Esophagus squamous epithelium (tissue), 5 donors: ENCODE measurements at places on chromosomes 1 and 21.

GRCh38 chr1:113140588-113141446, 67.8 kb downstream of the LRIG2 start:
- H3K27ac ChIP-seq = no peak overlapping the region
- peaks cover 19% of the 10 kb centered on the region for H3K4me1 ChIP-seq
- no peak for DNase-seq
- H3K27me3 ChIP-seq = no peaks in the 10 kb centered on the region
- no peak overlapping the region for H3K4me3 ChIP-seq
- no peaks in the 10 kb centered on the region for H3K36me3 ChIP-seq

DNA sequence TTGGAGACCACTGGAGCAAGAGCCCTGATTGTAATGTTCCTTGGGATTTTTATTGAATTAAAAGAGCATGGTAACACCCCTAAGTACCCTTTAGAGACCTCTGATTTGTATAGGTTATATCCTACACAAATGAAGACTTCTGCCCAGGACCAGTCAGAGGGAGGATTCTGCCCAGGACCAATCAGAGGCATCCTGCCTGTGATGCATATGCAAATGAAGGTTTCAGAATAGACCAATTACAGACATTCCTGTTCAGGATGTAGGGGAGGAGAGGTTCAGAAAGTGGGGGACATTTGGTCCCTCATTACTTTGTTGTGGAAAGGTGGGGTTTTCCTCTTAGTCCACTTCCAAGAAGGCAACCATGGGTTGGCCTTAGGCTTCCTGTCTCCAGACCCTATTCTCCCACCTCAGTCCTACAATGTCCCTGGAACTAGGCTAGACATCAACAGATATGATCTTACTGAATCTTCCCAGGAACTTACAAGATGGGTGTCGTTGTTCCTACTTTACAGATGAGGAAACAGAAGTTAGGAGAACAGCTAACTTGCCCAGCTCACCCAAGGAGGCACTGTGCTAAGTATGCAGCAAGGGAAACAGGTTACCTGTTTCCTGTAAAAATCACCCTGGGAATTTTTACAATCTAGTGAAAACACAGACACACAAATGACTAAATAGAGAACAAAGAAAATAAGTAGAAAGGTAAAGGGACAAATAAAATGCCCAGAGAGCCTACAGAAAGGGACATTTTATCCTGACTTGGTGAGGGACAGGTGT, 36.8 kb upstream of the SFPQ start:
- H3K4me1 ChIP-seq = no peaks in the 10 kb centered on the region
- H3K27me3 ChIP-seq = no peaks in the 10 kb centered on the region
- no peak overlapping the region for H3K27ac ChIP-seq

DNA sequence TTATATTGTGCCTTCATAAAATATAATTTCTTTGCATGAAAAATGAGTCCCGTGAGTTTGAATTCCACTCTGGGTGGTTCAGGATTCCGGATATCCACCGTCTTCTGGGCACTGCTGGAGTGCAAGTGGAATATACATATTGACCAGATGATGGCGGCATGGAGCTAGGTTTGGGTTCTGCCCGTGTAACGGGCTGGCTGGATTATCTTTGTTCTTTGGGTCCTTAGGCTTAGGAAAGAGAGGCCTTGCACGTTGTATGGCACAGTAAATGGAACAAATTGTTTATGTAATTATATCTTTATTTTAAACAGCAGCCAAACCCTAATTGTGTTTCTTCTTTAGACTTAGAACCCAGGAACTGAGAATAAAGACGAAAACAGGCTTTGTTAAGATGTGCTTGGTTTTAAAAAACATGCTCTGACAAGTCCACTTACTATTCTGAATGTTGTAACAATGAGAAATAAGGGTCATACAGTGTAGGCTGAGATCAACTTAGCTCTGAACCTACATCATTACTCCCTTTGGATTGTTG, 13.5 kb upstream of the ACBD6 start:
- H3K36me3 ChIP-seq = no peaks in the 10 kb centered on the region
- H3K4me3 ChIP-seq = no peak overlapping the region
- H3K27ac ChIP-seq = no peak overlapping the region
- H3K27me3 ChIP-seq = no peaks in the 10 kb centered on the region
- DNase-seq = no peak

GRCh38 chr1:206121269-206121668, 4.1 kb upstream of the AVPR1B start:
- no peak overlapping the region for H3K4me3 ChIP-seq
- no peak overlapping the region for H3K27ac ChIP-seq
- no peak for DNase-seq

DNA sequence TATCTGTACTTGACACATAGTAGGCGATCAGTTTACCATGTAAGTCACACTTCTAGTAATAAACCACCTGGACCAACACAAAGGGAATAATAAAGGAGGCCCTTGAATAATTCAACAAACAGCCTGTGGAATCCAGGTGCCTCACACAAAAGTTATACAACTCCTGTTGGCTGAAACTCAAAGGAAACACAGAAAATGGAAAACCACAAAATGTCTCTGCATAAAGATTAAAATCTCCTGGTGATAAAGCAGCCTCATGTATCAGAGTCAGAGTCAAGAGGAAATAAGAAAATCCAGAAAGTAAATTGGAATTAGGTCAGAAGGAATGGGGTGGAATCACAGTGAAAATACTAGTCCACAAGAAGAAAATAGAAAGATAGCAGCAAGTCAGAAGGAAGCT, 592.5 kb downstream of the NPHP4 start:
- no peaks in the 10 kb centered on the region for H3K36me3 ChIP-seq
- H3K27me3 ChIP-seq = no peaks in the 10 kb centered on the region
- DNase-seq = no peak
- H3K4me1 ChIP-seq = no peaks in the 10 kb centered on the region

- DNase-seq = no peak
- H3K4me1 ChIP-seq = no peaks in the 10 kb centered on the region
- H3K27ac ChIP-seq = peak overlapping the region; percentile 59
- no peaks in the 10 kb centered on the region for H3K27me3 ChIP-seq
- H3K4me3 ChIP-seq = no peak overlapping the region
- H3K36me3 ChIP-seq = peaks cover 14% of the 10 kb centered on the region
Measured at GRCh38 chr1:113912594-113913311, 7.6 kb downstream of the DCLRE1B start.

DNA sequence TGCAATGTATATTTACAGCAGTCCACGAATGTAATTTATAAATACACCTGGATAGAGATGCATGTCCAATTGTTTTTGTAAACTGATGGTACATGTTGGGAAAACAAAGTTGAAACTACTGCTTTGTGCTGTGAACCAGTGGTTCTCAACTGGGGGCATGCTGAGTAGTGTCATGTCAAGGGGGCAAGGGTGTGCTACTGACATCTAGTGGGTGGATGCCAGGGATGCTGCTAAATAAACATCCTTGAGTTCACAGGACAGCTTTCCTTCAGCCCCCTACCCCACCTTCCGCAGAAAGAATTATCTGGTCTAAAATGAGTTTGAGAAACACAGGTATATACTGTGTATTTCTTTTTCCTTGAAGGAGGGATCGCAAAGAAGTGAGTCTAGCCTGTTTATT, 95.9 kb downstream of the RASAL2 start:
- no peak for DNase-seq
- H3K27me3 ChIP-seq = no peaks in the 10 kb centered on the region
- no peaks in the 10 kb centered on the region for H3K4me1 ChIP-seq
- H3K4me3 ChIP-seq = no peak overlapping the region
- H3K36me3 ChIP-seq = no peaks in the 10 kb centered on the region

GRCh38 chr1:177355575-177355974, 184.8 kb downstream of the BRINP2 start:
- H3K36me3 ChIP-seq = no peaks in the 10 kb centered on the region
- H3K27me3 ChIP-seq = no peaks in the 10 kb centered on the region
- no peaks in the 10 kb centered on the region for H3K4me1 ChIP-seq
- no peak for DNase-seq
- no peak overlapping the region for H3K4me3 ChIP-seq
- no peak overlapping the region for H3K27ac ChIP-seq

GRCh38 chr1:107529511-107530149, 388.8 kb downstream of the NTNG1 start:
- no peak overlapping the region for H3K4me3 ChIP-seq
- no peak overlapping the region for H3K27ac ChIP-seq
- peaks cover 53% of the 10 kb centered on the region for H3K4me1 ChIP-seq

GRCh38 chr21:33039536-33039935, 13.8 kb downstream of the OLIG2 start:
- no peak overlapping the region for H3K27ac ChIP-seq
- no peak for DNase-seq
- no peaks in the 10 kb centered on the region for H3K36me3 ChIP-seq
- no peaks in the 10 kb centered on the region for H3K4me1 ChIP-seq
- no peak overlapping the region for H3K4me3 ChIP-seq
- H3K27me3 ChIP-seq = no peaks in the 10 kb centered on the region

DNA sequence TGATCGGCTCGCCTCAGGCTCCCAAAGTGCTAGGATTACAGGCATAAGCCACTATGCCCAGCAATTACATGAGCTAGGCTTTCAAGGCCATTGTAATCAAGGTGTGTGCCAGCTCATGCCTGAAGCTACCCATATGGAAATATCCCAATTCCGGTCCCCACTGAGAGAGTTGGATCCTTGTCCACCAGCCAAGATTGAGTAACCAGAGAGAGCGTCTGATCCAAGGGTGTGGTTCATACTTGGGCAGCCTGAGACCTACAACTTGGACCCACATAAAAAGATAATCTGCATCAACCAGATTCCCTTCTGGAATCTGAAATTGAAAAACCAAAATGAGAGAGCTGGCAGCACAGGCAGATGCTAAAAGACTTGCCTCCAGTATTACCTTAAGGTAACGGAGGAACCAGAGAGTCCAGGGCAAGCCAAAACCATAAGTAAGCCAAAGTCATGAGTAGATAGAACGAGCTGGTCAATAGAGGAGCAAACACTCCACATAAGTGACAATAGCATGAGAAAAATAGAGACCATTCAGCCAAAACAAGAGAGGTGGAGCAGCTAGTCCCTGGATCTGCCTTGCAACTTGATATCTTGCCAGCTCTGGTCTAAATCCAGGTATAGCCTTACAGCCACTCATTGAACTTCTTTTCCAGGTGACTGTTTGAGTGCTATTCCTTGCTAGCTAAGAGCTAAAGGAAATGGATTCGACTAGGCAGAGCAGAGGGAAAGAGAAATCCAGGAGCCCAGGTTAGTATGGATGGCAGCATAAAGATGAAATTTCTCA, 63.8 kb upstream of the ATP1A1 start:
- no peak overlapping the region for H3K4me3 ChIP-seq
- no peaks in the 10 kb centered on the region for H3K27me3 ChIP-seq
- DNase-seq = no peak
- peaks cover 51% of the 10 kb centered on the region for H3K4me1 ChIP-seq

GRCh38 chr1:198934901-198935305, 296.1 kb downstream of the PTPRC start:
- H3K27ac ChIP-seq = peak overlapping the region; percentile 62
- peak overlapping the region; percentile 46 for H3K4me3 ChIP-seq
- H3K4me1 ChIP-seq = no peaks in the 10 kb centered on the region

DNA sequence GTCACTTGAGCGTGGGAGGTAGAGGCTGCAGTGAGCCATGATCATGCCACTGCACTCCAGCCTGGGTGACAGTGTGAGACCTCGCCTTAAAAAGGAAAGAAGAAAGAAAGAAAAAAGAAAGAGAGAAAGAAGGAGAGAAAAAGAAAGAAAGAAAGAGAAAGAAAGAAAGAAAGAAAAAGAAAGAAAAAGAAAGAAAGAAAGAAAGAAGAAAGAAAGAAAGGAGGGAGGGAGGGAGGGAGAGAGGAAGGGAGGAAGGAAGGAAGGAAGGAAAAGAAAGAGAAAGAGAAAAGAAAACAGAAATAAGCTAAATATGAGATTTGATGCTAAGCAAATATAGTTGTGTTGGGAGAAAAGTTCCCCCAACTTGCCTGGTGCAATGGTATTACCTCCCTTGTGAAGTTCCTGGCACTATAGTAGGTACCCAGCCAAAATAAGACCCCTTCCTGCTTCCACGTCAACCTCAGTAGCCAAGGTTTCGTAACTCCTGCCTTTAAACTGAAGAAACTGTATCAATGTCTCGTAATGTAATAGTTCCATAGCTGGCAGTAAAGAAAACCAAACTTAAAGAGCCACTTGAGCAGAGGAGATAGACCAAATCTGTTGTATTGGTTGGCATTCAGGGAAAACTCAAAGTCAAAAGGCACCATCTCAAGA, 88.1 kb upstream of the HNRNPU start:
- no peak for DNase-seq
- no peaks in the 10 kb centered on the region for H3K36me3 ChIP-seq
- no peak overlapping the region for H3K4me3 ChIP-seq
- H3K27me3 ChIP-seq = no peaks in the 10 kb centered on the region

GRCh38 chr1:174875306-174875705, 124.4 kb upstream of the CACYBP start:
- peak overlapping the region; percentile 12 for H3K4me3 ChIP-seq
- no peak for DNase-seq
- H3K27me3 ChIP-seq = no peaks in the 10 kb centered on the region
- H3K27ac ChIP-seq = no peak overlapping the region

DNA sequence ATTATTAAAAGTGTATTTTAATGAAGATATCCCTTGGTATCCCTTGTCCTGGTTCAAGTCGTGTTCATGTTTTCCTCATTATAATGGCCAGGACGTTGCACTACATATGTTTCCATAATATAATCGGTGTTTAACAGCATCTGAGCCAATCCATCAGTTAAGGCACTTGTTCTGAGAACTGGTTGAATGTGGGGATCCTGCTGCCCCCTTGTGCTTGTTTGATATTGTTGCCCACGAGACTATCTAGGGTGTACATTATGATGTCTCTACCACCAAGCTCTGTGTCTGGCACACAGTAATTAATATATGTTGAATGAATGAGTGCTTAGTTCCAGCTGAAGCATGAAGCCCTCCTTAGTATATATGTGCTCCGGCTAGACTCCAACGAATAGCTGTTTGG, 193.0 kb downstream of the CACNA1E start:
- no peak for DNase-seq
- H3K4me3 ChIP-seq = no peak overlapping the region
- H3K4me1 ChIP-seq = no peaks in the 10 kb centered on the region
- no peaks in the 10 kb centered on the region for H3K27me3 ChIP-seq
- no peak overlapping the region for H3K27ac ChIP-seq

DNA sequence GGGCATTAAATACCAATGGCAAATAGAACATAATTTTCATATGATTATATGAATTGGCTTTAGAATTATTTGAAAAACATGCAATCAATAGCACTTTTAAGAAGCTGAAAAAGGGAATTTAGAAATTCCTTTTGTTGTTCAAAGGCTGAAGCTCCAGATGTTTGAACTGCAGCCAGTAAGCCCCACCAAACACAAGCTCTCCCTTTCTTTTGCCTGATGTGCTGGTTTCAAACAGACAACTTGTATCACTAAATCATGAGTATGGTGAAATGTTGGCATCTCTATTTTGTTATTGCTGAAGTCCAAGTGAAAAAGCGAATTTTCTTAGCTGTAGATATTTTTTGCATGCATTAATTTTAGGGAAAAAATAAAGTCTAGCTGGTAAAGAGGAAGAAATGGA, 27.5 kb upstream of the NCAM2 start:
- no peaks in the 10 kb centered on the region for H3K27me3 ChIP-seq
- DNase-seq = no peak
- H3K27ac ChIP-seq = no peak overlapping the region
- no peak overlapping the region for H3K4me3 ChIP-seq
- no peaks in the 10 kb centered on the region for H3K4me1 ChIP-seq

GRCh38 chr1:98661544-98662355, at the start of gene SNX7:
Gene SNX7, plus strand, starts transcription at chr1:98661721. Its CDS starts 11 bp downstream, at chr1:98661732.
- H3K36me3 ChIP-seq = no peaks in the 10 kb centered on the region
- peaks cover 27% of the 10 kb centered on the region for H3K4me1 ChIP-seq
- peak within 1 kb of the TSS; percentile 80 for H3K4me3 ChIP-seq
- DNase-seq = no peak
- H3K27ac ChIP-seq = peak within 1 kb of the TSS; percentile 83
- no peaks in the 10 kb centered on the region for H3K27me3 ChIP-seq
